HFFc6 (cell line): ENCODE measurements at places on chromosomes 5 and 9.

GRCh38 chr9:83441390-83441789 is 96.8 kb downstream of the FRMD3 start:
- no peak for DNase-seq
- peaks cover 2% of the 10 kb centered on the region; the same call in 1 of the 2 replicates for H3K27me3 ChIP-seq
- no peak overlapping the region; the same call in 1 of the 2 replicates for H3K4me3 ChIP-seq
- H3K27ac ChIP-seq = no peak overlapping the region

- no peak overlapping the region for H3K27ac ChIP-seq
- H3K27me3 ChIP-seq = no peaks in the 10 kb centered on the region; the same call in 1 of the 2 replicates
- H3K4me1 ChIP-seq = no peaks in the 10 kb centered on the region
- H3K4me3 ChIP-seq = no peak overlapping the region
- no peak for DNase-seq
Observed at GRCh38 chr5:16143361-16144049, 36.1 kb downstream of the MARCHF11 start.

DNA sequence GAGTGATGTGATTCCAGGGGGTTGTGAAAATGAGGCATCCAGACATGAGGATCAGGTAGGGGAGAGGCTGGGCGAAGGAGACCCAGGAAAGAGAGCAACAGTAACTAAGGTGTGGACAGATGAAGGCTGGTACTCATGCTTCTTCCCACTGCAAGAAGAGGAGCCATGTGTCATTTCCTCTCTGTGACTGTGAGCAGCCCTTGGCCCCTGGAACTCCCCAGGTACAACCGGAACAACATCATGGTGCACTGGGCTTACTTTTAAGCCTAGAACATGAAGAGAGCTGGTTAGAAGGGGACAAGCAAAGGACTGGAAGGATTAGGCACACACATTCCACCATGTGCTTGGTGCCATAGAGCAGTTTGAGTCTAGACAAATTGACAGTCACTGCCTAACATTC is 10.9 kb upstream of the IL12B start:
- H3K4me3 ChIP-seq = no peak overlapping the region
- H3K36me3 ChIP-seq = peaks cover 12% of the 10 kb centered on the region; the same call in 1 of the 2 replicates
- peaks cover 3% of the 10 kb centered on the region for H3K27me3 ChIP-seq
- H3K27ac ChIP-seq = no peak overlapping the region
- DNase-seq = no peak

DNA sequence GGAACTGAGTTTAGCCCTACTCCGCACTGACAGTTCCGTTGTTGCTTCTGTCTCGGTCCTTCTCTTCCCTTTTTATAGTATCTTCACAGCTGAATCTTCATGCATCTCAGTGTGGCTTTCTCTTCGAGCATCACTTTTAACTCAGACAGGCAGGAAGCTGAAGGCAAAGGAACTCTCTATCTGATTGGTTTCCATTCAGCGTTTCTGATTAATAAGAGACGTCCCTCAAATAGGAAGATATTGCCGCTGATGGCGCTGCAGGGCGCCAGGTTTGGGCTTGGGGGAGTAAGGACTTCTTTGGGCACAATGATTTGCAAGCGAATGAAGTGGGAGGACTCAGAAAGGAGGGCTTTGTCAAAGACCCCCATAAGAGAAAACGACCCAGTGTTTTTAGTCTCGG is at the start of gene CDH9:
CDH9 (minus strand) TSS at position 111 of the 400 bp plus-strand sequence. CDS start 50,253 bp downstream, outside the sequence.
- H3K27ac ChIP-seq = no peak within 1 kb of the TSS
- no peaks in the 10 kb centered on the region for H3K36me3 ChIP-seq
- no peak for DNase-seq
- no peaks in the 10 kb centered on the region for H3K4me1 ChIP-seq
- no peaks in the 10 kb centered on the region; the same call in 1 of the 2 replicates for H3K27me3 ChIP-seq

GRCh38 chr9:100662122-100662521 is 84.2 kb downstream of the CAVIN4 start:
- DNase-seq = no peak
- H3K27ac ChIP-seq = no peak overlapping the region
- H3K4me3 ChIP-seq = no peak overlapping the region
- H3K4me1 ChIP-seq = no peaks in the 10 kb centered on the region
- no peaks in the 10 kb centered on the region for H3K36me3 ChIP-seq

GRCh38 chr5:80961376-80962281 is 1.5 kb downstream of the RASGRF2 start:
- H3K36me3 ChIP-seq = peaks cover 10% of the 10 kb centered on the region
- H3K27me3 ChIP-seq = peaks cover 15% of the 10 kb centered on the region
- no peak overlapping the region for H3K27ac ChIP-seq
- H3K4me1 ChIP-seq = peaks cover 59% of the 10 kb centered on the region

DNA sequence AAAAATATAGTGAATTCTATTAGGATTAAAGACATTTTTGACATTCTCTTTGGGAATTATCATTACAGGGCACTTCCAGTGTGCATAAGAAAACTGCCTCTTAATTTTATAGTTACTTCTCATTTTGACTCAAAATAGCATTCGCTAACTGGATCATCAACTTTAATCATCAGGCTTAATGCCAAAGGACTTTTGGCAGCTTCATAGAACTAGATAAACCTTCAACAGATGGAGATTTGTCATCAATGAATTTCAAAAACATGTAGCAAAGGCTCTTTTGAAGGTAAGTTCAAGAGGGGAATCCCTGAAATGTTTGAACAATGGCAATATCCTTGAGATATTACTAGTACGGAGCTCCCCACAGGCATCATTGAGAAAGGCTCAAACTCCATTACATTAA is 447.2 kb downstream of the PDE4D start:
- no peak overlapping the region for H3K4me3 ChIP-seq
- H3K4me1 ChIP-seq = no peaks in the 10 kb centered on the region
- DNase-seq = no peak
- H3K27me3 ChIP-seq = peaks cover 2% of the 10 kb centered on the region; the same call in 1 of the 2 replicates
- H3K36me3 ChIP-seq = no peaks in the 10 kb centered on the region

- H3K36me3 ChIP-seq = no peaks in the 10 kb centered on the region
- no peak overlapping the region for H3K4me3 ChIP-seq
- no peak overlapping the region for H3K27ac ChIP-seq
- no peaks in the 10 kb centered on the region for H3K4me1 ChIP-seq
- DNase-seq = no peak
- no peaks in the 10 kb centered on the region for H3K27me3 ChIP-seq
Observed at GRCh38 chr5:130189961-130190360, 285.7 kb downstream of the CHSY3 start.
